ENCODE measurements at places on chromosomes 2 and 18.

- DNase-seq = peak; percentile 51
Observed at GRCh38 chr2:178163395-178163794, 30.9 kb upstream of the OSBPL6 start.

- no peak for DNase-seq
Observed at GRCh38 chr2:169089182-169089581, 19.8 kb downstream of the DHRS9 start.

- no peak for DNase-seq
Observed at GRCh38 chr2:109633284-109633961, 19.3 kb downstream of the SOWAHC start.

DNA sequence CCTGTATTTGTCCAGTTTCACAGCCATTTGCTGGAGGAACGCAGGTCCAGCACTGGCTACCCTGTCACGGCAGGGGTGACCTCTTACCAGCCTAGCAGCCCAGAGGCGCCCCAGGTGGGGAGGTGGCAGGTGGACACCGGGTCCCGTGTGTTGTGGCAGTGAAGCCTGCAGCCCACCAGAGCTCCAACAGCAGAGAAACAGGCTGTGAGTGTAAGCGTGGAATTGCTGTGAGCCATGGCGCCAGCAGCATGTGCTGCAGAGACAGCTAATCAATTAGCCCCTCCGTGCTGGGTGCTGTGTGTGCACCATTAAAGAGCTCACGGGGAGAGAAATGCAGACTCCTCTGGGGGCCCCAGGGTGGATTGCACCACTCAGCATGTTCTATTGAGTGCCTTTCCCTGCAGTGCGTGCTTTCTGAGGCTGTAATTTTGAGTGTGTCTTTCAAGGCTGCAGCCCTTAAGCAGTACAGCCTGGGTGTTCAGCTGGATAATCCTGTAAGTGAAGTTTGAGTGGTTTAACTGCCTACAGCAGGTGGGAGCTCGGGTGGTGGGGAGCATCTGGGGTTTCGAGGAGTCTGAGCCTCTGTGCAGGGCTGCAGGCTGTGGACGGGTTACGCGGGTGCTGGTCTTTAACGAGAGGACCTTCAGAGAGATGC is 15.9 kb downstream of the RTP5 start:
- DNase-seq = no peak

GRCh38 chr2:155218945-155219344 is 520.5 kb downstream of the KCNJ3 start:
- no peak for DNase-seq

DNA sequence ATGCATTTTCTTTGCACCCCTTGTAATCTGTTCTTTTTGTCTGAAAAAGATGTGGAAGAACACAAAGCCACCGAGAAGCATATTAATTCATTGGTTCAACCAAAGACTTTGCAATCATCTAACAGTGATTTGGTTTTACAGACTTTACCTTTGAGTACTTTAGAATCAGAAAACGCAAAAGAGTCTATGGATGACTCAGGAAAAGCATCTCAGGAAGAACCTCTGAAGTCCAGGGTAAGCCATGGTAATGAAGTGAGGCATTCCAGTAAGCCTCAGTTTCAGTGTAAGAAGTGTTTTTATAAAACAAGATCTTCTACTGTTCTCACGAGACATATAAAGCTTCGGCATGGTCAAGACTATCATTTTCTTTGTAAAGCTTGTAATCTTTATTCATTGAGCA is 35.2 kb downstream of the ZNF407 start:
- no peak for DNase-seq

- peak; percentile 36 for DNase-seq
Observed at GRCh38 chr2:98912957-98913915, 22.8 kb downstream of the CRACDL start.

DNA sequence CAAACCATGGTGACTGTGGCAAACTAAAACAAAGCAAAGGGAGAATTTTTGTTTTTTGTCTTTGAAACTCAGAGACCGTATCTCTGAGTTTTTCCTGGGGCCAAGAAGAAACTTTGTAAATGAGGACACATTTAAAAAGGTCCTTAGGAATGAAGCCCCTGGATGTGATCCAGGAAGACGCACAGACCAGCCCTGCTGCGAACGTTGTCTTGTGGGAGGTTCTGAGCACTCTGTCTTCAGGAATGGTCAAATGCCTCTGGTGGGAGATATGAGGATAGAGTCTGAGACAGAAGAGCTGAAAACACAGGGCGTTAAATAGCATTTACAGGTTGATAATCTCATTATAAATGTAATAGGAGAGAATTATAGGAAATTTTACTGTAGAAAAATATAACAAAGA is 893.5 kb upstream of the KLHL29 start:
- no peak for DNase-seq

DNA sequence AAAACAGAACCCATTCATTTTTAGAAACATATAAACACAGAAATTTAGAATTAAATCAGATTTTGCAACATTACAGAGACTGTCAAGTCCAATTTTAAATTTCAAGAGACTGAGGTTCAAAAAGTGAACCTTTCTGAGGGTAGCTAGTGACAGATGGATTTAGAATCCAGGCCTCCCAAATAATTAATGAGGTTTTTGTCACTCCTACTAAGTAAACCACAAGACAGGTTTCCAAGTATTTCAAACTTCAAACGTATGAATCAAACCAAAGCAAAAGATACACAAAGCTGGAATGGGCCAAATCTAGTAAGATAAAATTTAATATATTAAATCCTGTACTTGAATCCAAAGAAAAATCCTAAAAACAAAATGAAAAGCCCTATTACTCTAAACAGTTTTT is 25.3 kb downstream of the PPP4R3B start:
- DNase-seq = no peak

DNA sequence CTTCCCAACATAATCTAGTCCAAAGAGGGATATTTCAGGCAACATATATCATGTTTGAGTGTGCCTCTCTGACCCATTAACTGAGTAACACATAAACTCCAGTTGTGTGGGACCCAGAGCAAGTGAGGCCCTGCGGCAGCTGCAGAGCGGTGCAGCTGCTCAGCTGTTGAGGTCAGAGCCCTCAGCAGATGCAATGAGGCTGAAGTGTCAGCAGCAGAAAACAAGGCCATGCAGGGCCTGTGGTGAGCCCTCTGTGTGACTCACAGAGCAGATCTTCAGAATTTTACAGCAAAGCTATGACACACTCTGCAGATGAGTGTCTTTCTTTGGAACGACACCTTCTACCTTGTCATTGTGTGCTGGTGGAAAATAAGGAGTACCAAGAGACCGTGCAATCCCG is 168.5 kb downstream of the CBLN2 start:
- DNase-seq = peak; percentile 3

- no peak for DNase-seq
Observed at GRCh38 chr18:48752478-48752877, 198.3 kb downstream of the SMAD7 start.

GRCh38 chr2:18373081-18373480 is 187.4 kb downstream of the RDH14 start:
- no peak for DNase-seq

DNA sequence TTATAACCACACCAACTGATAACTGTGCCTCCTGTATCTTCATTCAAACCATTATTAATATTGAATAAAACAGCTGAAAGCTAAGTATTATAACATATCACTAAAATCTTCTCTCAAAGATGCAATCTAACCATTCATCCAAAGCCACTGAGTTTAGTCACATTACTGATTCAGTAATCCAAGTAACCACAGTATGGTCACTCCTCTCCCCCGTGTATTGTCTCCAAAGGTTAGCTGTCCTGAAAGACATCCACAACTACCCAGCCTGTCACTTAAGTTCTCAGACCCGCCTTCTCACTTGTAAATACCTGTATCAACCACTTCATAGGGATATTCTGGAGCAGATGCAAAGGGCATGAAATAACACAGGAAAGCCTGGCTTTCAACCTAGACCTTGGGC is 213.4 kb upstream of the BOD1L2 start:
- DNase-seq = peak; percentile 3

- no peak for DNase-seq
Observed at GRCh38 chr2:80947601-80948130, 643.1 kb upstream of the LRRTM1 start.

DNA sequence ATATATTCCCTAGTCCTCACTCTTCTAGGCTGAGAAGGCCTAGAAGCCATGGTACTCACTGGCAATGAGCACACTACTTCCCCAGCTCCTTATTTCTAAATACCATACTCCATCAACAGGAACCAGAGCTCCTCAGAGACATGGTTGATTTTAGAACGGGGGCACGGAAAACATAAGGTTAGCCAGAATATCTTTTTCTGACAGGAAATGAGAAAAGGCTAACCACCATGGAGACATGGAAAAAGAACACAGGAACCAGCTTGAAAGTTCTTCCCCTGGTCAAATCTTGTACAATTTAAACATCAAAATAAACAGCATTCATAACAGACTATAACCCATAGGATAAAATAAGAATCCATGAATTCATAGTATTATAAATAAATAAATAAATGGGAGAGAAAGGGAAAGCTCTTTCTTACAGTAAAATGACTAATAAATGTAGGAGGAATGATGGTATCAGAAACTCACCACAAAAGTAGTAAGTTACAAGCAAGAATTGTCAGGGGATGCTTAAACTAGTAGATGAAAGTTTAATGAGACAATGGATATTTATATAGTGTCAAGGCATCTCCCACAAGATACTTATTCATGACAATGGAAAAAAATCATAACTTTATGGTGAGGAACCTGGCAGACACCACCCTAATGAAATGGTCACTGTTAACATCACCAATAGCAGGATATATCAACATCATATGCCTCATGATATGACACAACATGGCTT is 20.6 kb upstream of the GCC2 start:
- no peak for DNase-seq

DNA sequence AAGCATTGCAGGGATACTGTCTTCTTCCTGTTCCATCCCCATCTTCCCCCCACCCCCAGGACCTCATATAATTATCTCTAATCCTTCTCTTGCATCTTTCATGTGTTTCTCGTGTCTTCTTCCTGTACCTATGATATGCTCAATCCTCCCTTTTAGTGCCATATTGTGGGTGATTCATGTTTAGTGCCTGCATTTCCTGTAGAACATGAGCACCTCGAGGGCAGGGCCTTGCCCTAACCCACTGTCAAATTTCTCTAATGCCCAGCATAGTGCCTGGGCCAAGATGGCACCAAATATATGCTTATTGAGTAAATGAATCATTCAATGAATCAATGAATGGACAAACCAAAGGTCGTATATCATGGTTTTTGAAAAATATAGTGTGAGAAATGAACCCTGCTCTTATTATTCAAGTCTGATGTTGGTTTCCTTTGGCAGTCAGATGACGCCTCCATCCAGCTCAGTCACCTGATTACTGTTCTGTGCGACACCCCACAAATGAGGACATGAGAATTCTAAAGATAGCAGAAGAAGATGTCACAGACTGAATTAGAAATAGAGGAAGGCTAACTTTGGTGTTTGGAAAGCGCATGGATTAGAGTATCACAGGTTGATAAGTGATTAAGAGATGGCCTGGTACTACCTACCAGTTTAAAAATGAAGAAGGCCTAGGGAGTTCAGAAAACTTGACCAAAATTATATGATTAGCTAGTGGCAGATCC is 278.4 kb downstream of the PRKCE start:
- DNase-seq = no peak

GRCh38 chr2:43225788-43226557 is 433 bp downstream of the ZFP36L2 start:
- DNase-seq = peak; percentile 64

DNA sequence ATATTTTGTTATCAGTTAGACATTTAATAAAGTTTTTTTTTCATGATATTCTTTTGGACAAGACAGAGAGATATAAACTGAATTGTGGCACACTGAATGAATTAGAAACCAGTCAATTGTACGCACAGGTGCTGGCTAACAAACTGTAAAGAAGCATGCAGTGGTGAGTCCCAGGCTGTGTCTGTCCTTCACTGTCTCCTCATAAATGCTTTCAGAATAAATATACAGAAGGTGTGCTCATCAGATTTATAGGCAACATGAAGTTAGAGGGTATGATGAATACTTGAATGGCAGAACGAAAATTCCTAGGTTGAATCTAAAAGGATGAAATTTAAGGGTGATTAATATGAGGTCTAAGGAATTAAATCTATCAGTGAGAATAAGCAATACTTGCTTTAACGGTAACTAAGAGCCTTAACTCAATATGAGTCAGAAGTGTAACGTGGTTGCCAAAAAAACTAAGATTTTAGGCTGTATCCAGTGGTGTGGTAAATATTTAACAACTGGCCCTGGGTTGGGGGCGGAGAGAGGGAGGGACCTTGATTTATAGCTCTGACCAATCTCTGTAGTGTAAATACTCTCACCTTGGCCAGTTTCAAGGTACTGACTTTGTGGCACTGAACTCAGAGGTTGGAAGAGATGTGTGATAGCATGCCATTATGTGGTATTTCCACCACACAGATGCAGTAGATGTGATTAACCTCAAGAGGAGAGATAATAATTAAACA is 41.9 kb upstream of the AAK1 start:
- DNase-seq = peak; percentile 58

DNA sequence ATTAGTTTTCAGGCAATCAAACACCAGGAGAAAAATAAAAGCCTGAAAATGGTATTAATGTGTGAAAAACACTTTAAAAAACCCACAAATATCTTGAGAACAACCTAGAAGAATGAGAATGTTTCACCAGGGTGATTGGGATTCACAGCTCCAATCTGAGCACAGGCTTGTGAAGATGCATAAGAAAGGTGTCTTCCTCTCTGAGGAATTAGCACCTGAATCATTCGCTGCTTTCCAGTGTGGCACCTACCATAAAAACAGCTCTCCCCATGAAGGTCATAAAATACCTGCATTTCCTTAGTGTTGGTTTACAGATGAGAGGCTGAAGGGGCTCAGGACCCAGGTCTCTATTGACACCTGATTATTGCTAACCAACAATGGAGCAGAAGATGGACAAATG is 499.7 kb upstream of the KLHL29 start:
- DNase-seq = no peak

GRCh38 chr18:12990123-12990475 is 1.1 kb upstream of the CEP192 start:
- no peak for DNase-seq

DNA sequence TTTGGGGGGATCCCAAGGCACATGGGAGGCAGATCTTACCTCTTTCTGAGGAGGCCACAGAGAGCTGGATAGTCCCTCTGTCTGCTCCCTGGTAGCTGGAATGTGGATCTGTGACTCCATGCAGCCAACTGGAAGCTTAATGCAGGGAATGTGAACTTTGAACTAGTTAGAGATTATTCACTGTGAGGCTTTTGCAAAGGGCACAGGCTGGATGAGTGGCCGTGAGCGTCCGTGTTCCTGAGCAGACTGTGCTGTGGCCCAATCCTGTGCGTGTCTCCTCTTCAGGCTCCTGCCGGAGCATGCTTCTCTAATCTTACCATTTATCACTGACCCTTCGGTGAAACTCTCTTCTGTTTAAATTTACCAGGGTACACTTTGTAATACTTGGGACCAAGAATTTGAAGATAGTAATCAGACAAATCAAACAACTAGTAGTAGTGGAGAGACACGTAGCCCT is 187.6 kb downstream of the PTPRM start:
- no peak for DNase-seq
